HL-60 (cell line): ENCODE measurements at places on chromosomes 3 and 15.

DNA sequence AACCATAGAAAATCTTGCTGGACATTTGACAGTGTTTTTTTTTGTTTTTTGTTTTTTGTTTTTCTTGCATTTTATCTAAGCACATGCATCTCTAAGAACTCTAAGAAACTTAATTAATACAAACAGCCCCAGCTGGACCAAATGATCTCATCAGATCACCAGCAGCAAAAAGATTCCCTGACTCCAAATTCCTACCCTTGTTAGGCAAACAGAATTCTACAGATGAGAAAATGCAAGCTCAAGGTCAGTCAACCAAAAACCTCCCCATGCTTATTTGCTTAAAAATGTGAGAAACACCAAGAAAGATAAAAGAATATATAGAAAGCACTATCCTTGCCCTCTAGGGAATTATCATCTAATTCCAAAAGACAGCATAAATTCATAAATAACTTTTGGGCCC lies 65.4 kb downstream of the FOXP1 start:
- DNase-seq = no peak

DNA sequence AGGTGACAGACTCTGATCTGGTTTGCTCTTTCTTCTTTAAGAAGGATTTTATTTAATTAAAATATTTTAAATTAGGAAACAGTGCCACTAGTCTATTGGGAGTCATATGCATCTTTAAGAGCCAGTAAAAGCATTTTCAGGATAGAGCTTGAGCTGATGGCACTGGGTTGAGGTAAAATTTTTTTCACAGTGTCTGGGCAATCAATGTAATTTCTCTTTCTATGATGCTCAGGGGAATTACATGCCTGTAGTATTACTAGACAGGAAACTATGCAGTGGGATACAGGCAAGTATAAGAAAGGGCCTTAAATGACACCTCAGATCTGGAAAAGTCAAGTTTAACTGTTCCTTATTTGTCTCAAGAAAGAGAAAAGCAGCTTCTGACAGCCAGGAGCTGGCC lies 76.4 kb downstream of the GAP43 start:
- no peak for DNase-seq

DNA sequence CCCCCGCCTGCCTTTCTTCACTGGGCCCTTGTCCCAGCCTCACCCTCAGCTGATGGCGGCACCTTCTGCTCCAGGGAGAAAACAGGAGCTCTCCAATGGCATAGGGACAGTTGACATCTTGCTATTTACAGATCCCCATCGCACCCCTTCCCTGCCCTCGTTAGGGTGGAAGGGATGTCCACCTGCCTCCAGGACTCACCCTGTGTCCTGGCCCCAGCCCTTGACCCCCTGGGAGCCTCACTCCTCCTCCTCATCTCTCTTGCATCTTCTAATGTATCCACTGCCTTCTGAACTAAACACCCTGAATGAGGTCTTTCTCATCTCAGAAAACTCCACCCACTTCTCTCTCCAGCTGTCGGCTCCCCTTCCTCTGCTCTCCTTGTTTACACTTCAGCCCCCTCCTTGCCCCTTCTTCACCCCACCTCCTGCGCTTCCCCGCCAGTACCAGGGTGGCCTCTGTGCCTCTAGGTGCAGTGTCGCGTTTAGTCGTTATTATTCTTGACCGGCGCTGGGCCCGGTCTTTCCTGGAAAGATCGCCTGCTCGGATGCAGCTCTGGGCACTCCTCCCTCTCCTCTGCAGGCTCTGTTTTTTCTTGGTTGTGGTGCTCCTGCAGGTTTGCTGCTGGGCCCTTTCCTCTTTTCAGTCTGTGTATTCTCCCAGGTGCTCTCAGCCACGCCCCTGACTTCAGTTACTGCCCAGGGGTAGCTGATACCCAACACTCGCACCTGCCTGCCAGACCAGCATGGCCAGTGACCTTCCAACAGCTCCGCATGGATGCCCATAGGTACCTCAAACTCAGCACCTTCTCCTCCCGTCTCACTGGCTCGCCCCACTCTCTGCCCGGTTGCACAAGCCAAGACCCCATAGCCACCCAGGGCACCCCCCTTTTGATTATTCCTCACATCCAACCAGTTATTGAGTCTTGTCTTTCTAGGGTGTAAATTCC lies 42.9 kb downstream of the PML start:
- no peak for DNase-seq

DNA sequence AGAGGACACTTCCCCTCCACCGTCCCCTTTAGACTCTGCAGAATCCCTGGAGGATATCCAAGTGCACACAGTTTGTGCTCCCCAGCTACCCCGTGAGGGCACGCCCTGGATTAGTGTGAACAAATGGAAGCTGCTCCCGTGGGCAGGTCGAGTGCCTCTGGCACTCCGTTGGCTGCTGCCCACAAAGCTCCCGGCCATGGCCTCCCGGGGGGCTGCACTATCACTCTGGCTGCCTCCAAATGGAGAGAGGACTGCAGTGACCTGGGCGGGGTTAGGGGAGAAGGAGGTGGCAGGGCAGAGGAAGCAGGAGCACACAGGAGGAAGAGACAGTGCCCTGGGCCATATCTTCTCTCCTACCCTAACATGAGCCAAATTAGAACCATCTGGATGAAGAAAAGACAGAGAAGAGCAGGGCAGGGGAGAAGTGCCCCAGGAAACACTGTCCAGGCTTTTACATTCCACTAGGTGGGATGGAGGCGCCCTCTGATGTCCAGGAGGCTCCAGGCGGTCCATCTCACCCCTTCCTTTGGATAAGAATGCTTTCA lies 29.4 kb upstream of the ACAD9 start:
- DNase-seq = no peak

DNA sequence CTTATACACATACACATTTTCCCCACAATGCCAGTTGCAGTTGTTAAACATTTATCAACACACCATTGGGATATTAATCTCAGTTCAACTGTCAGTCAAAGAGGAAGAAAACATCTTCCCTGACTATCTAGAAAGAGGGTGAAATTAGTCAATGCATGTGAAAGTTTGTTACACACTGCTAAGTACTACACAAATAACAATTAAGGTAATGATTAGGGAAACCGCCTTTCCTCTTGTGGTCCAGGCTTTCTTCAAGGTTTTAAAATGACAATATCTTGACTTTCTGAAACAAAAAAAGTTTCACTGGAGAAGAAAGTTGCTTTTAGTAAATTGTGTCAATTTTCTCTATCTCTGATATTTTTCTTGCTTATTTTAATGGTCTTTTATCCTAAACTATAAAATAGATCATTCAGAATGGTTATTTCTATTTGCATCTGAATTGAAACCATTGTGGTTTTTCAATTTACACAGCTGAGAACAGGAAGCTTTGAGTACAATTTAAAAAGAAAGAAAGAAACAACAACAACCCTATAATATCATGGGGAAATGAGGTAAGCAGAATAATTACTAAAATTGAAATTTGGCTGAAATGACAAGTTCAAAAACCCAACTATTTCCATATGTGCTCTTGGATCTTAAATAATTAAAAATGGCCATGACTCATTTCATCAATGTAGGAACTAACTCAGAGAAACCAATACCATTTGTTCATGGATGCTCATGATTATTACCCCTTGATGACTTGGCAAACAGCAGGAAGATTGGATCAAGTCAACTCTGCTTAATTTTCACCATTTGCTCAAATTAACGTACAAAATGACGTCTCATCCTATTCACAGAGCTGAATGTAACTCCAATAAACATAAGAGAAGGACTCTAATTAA lies 31.7 kb downstream of the GPR149 start:
- no peak for DNase-seq

DNA sequence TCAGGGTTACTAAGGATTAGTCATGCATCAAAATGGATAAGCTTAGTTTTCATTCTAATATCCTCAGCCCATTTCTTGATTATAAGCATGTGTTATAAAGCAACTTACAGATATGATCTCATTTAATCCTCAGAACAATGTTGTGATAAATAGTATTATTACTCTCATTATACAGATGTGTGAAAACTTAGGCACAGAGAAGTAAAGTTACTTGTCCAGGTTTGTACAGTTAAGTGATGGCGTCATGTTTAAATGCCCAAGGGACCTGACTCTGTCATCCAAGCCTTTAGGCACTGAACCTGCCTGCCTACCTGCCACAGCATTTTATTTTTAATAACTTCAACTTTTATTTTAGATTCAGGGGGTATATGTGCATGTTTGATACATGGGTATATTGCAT lies 472.9 kb upstream of the SEMA6D start:
- DNase-seq = no peak

GRCh38 chr3:193851428-193851847 lies 258.4 kb downstream of the OPA1 start:
- DNase-seq = no peak

- DNase-seq = no peak
Observed at GRCh38 chr3:13552857-13553652, 4.1 kb downstream of the FBLN2 start.

GRCh38 chr3:10552631-10552943 lies 47.2 kb upstream of the ATP2B2 start:
- peak; percentile 10 for DNase-seq

DNA sequence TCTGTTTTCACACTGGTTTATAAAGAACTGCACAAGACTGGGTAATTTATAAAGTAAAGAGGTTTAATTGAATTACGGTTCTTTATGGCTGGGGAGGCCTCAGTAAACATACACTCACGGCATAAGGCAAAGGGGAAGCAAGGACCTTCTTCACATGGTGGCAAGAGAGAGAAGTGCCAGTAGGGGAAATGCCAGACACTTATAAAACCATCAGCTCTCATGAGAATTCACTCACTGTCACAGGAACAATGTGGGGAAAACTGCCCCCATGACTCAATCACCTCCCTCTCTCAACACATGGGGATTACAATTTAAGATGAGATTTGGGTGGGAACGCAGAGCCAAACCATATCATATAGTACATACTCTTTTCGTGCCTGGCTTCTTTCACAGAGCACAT lies 42.4 kb downstream of the MAP2K1 start:
- DNase-seq = no peak

DNA sequence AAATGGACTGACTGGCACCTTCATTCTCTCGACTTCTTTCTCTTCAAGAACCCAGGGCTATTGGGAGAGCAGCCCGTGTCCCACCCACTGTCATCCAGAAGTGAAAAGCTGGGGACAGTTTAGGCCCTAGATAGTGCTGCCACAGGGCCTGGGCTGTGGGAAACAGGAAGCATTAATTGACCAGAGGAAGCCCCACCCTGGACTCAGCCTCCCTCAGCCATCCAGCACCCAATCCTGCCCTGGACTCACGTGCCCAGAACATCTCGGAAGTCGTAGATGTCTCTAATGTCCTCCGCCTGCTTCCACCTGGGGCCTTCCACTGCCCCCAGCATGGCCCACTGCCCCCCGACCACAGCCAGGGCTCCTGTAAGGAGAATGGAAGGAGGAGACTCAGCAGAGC lies 2.3 kb downstream of the CAMK1 start:
- no peak for DNase-seq

DNA sequence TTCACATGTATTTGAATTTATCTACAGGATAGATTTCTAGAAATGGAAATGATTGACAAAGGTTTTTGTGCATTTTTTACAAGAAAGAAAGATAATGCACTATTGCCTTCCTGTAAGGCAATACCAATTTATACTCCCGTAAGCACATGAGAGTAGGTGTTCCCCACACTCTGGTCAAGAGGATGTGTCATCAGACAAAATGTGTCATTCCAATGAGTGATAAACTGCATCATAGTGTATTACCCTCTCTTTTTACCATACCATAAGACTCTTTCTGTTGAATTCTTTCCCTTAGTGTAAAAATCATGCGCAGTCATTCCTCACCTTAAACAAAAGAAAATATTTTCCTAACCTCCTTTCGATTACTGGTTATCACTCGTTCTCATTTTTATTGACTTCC lies 251.0 kb downstream of the ROBO1 start:
- no peak for DNase-seq

GRCh38 chr3:42276141-42277132 lies 10.5 kb upstream of the CCK start:
- DNase-seq = no peak

- DNase-seq = no peak
Observed at GRCh38 chr3:135192929-135193328, 397.9 kb downstream of the EPHB1 start.

DNA sequence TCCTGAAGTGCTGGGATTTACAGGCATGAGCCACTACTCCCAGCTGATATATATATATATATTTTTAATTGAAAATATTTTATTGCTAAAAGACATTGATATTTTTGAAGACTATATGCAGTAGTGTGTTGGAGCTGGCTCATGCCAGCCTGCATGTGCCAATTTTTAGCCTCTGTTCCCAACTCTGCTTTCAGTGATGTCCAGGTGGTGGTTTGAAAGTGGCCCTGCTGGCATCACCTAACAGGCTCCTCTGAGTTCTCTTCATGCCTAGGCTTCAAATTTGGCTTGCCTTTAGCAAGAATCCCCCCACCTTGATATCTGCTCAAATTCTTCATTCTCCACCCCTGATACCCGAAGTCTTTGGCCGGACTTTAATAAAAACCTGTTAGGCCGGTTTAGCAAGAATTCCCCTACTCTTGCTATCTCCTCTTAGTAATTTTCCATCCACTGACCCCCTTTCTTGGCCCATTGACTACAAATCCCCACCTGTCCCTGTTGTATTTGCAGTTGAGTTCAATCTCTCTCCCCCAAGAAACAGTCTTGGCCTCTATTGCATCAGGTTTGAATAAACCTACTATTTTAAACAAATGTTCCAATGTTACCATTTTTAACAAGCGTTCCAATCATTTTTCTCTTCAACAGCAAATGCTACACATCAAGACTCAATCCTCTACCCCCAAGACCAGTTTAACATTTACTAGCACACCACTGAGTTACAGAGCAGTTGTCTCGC lies 23.9 kb upstream of the CTSH start:
- no peak for DNase-seq

GRCh38 chr15:88791637-88792036 lies 11.6 kb upstream of the ACAN start:
- no peak for DNase-seq

DNA sequence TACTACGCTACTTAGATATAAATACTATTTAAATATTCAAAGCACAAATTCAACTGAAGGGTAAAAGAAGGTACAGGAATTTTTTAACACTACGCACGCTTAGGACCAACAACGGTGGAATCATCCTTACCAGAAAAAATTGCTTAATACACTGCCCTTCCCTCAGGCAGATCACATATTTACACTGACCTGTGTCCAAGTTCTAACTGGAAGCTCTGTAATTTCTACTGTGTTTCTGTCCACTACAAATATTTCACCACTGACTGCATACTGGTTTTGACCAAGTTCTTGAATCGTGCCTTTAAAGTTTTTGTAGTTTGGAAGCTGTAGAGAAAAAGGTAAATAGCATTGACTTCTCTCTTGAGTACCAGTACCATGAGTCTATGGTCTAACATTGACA lies 44.2 kb downstream of the TOP2B start:
- DNase-seq = no peak

- no peak for DNase-seq
Observed at GRCh38 chr15:58877999-58878825, 55.3 kb downstream of the SLTM start.

DNA sequence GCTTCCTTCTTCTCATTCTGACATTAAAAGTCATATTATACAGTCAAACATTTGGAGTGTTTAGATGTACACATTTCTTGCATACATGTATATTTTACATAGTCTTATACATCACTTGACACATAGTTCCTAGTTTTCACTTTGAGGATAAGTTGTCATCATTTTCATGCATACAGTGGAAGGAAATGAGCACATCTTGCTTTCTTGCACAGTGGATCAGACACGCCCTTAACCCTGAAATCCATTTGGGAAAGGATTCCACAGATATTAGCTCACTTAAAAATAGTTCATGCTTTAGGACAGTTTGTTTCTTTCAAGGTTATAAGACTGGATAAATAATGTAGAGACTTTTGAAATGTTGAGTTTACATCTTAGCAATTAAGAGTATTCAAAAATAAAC lies 148.6 kb upstream of the MME start:
- no peak for DNase-seq
